Central memory CD4-positive, alpha-beta T cell (primary cell): ENCODE measurements at places on chromosomes 7 and 10.
A peak's percentile ranks its signal among the peaks of the same experiment; 100 is the strongest.

DNA sequence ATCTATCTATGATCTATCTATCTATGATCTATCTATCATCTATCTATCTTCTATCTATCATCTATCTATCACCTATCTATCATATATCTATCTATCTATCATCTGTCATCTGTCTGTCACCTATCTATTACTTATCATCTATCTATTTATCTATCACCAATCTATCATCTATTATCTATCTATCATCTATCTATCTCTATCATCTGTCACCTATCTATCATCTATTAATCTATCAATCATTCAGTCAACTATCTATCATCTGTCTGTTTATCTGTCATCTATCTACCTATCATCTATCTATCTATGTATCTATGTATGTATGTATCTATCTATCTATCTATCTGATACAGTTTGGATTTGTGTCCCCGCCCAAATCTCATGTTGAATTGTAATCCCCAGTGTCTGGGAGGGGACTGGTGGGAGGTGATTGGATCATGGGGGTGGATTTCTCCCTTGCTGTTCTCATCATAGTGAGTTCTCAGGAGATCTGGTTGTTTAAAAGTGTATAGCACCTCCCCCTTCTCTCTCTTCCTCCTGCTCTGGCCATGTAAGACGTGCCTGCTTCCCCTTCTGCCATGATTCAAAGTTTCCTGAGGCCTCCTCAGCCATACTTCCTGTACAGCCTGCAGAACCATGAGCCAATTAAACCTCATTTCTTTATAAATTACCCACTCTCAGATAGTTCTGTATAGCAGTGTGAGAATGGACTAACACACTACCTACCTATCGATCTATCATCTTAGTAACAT lies 37.6 kb downstream of the NPTX2 start:
- DNase-seq = no peak

DNA sequence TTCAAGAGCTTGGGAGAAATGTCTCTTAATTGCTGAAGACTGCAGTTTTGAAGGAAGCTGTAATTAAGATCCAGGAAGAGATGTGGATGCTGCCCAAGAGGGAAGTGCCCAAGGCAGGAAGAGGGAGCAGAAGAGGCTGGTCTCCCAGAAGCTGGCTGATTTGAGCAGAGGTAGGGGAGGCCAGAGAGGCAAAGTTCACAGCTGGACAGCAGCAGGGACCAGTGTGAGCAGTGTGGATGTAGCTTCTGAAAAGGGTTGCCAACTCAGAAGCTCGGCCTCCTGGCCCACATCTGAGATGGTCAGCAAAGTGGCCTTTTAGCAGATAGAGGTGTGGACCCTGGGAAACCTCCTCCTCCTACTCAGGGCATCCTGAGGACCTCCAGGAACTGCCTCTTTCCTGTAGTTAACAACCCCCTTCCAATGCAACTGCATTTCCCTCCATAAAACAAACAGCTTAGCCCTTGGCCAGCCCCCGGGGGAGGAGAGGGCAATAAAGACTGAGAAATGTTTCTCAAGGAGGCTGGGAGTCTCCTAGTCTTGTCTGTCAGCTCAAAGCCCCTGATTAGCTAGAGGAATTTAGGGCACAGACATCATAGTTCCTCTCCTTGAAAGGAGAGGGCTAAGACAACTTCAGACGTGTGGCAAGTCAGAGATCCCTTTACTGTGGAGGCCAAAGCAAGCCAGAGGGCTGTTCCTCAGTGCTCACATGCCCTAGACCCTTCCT lies 69.5 kb downstream of the PAX2 start:
- no peak for DNase-seq

GRCh38 chr7:70093205-70093904 lies 495.1 kb downstream of the AUTS2 start:
- DNase-seq = no peak

DNA sequence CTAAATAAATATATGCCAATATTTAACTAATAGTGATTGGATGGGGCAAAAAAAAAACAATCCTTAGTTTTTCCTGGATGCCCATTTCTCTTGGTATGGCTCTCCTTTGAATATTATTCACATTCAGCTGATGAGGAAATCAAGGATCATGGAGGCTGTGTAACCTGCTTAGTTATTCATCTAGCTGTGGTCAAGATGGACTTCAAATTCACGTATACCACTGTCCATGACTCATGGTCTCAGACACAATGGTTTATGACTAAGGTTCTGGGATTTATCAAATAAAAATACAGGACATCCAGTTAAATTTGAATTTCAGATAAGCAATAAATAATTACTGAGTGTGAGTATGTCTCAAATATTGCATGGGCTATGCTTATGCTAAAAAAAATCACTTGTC lies 191.5 kb upstream of the CELF2 start:
- no peak for DNase-seq

GRCh38 chr7:45203459-45203858 lies 45.9 kb downstream of the RAMP3 start:
- DNase-seq = no peak

DNA sequence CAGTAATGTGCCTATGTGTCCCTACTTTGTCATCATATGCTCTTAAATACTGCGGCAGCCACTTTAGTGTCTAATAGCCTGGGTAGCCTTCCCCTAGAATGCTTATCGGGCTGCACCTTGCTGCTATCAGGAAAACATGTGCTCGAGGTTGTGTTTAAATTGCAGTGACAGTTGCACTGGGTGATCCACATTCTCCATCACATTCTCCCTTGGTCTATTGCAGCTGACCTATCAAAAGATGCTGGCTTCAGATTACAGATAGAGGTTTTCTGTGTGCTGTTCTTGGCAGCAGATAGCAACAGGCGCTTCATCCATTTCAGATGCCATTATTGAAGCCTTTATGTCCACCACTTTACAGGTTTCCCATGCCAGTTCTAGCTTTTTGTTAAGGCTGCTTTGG lies 130.1 kb upstream of the MDFIC start:
- no peak for DNase-seq

DNA sequence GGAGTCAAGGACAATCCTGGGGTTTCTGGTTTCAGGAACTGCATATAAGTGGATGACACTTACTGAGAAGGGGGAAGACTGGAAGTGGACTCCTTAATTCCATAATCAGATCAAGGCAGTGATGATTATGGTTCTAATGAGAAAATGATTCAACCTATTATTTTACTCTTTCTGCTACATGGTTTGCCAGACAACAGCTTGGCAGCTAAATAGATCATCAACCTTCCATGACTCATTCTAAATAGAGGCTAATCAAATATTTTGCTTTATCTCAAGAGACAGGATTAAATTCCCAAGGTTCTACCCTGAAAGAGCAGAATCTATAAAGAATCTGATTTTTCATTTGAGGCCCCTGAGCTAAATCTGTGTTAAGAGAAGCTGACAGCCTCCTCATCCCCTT lies 46.3 kb downstream of the CNNM1 start:
- DNase-seq = no peak

DNA sequence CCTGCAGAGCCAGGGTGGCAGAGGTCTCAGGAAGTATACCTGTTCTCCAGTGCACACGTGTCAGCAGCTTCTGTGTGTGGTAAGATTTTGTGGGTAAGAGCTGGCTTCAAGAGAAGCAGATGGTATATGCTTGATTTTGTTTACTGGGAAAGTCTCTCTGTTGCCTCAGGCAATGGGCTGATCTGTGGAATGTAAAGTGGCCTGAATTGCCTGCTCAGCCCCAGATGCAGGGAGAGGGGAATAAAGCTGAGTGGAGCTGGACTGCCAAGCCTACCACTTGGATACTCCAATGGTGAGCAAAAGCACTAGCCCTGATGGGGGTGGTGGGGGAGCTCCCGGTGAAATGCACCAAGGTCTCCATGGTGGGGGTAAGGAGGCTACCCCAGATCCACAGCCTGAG lies 156.1 kb downstream of the WDR11 start:
- DNase-seq = no peak

- no peak for DNase-seq
These were observed 43.2 kb downstream of the SEMA3C start for GRCh38 chr7:80875537-80876120.

DNA sequence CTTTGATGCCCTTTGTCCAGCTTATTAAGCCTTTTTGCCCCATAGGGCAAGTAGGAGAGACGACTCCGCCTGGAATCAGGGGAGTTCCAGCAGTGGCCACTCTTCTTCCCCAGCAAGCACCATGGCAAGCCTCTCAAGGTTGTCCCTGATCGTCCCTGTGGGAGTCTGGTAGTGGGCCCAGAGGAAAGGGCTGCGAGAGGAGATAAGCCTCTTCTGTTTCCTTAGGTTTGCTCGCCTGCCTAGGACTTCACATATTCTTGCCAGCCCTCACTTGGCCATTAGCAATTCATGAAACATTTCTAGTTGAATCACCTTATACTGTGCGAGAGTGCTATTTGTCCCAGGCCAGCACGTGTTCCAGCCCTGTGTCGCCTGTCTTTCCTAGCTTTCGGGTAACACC lies 47.8 kb upstream of the CPN1 start:
- DNase-seq = no peak

- DNase-seq = no peak
These were observed 422.8 kb upstream of the ZMIZ1 start for GRCh38 chr10:78645975-78646374.

- DNase-seq = no peak
These were observed 69.0 kb downstream of the ZNF783 start for GRCh38 chr7:149330914-149331567.

- DNase-seq = peak; percentile 29
These were observed 82.5 kb upstream of the CREB5 start for GRCh38 chr7:28329661-28330363.

DNA sequence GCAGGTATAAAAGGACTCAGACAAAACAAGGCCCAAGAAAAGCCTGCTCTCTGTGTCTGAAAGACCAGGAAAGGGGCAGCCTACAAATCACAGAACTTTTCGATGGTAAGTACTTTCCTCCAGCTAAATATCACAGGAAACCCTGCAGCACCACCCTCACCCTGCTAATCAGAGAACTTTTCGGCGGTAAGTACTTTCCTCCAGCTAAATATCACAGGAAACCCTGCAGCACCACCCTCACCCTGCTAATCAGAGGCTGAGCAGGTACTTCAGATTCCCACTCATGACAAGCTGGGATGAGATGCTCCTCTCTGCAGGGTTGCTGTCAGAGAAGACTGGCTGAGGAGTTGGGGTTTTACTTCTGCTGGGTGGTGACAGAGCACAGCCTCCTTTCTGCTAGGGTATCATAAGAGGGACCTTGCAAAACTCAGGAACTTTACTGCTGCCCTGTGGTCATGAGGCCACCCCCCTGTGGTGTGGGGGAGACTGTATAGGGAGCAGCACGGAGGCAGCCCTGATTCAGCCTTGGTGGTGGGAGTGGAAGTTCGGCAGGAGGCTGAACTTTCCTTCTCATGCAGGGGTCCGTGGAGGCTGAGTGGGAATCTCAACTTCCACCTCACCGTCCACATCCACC lies 7.2 kb downstream of the WDR37 start:
- peak; percentile 49 for DNase-seq

DNA sequence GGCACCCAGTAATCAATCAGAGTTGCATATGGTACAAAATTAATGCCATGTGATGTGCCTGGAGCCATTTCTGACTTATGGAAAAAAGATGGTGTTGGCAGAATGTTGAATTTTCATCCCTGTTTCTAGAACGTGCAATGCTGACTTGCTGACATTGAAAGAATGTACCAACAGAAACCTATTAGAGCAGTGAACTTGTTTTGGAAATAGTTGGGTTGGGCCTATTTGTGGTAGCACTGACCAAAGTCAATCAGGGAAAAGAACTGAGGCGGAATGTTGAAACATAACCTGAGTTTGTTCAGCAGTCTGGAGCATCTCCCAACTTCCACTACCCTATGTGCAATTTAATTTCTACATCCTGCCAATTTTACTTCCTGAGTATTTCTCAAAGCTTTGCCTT lies 11.7 kb upstream of the KIAA1217 start:
- no peak for DNase-seq

GRCh38 chr7:127644484-127644883 lies 7.5 kb upstream of the SND1 start:
- no peak for DNase-seq

- peak; percentile 21 for DNase-seq
These were observed 78.4 kb downstream of the CUL2 start for GRCh38 chr10:35011771-35012191.

GRCh38 chr7:127976056-127976737 lies 55.0 kb downstream of the LRRC4 start:
- no peak for DNase-seq

GRCh38 chr10:42637142-42637541 lies 1.2 kb downstream of the ZNF33B start:
- no peak for DNase-seq

DNA sequence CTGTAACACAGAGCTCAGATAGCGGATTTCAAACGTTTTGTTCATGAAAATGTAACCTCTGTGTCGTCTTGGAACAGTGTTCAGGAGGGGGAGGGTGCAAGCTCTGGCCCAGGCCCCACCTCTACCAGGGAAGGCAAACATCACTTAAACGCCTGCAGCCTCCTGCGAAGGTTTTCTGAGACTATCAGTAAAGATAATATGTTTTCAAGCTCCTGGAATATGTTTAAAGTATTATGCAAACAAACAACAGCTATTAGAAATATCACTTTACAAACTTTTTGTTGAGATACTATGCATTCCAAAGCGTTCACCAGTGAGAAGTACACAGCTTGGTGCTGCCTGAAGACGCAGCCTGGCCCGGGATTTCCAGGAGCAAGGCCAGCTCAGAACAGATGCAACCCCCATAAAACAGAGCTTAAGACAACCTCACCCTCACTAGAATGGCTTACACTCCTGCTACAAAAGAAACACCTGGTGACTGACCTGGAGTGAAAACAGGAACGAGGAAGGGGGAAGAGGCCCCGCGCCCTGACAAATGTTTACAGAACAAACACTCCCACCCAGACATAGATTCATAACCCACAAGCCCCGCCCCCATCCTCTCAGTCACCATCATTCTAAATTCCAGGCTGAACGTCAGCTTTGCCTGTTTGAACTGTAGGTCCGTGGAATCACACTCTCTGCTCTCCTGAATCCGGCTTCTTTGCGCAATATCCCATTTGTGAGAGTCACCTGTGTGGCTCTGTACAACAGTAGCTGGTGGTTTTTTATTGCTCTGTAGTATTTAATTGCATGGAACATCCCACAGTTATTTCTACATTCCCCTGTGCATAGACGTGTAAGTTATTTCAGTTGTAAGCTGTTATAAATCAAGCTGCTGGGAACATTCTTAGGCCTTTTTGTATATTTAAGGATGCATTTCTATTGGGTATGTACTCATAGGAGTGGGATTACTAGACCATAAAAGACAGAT lies 155.0 kb downstream of the PTPRN2 start:
- DNase-seq = no peak

DNA sequence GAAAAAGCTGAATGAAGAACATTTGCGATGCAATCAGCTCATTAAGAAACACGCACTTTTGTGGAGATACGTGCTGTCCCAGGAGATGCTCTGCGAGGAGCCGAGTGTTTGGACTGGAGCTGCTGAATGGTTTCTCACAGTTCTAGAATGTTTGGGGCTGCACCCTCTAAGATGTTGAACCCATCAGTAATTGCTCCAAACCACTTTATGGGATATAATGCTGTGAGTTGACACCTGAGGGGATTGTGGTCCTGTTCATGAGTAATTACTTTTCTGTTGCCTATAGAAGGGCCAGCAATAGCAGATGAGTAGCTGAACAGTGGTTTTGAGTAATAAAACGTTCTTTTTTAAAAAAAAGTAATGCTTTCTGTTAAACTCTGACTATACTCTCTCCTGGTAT lies 63.1 kb downstream of the IKZF1 start:
- no peak for DNase-seq

- no peak for DNase-seq
These were observed 666.1 kb upstream of the FOXK1 start for GRCh38 chr7:4015996-4016395.
